Calu3 (cell line): ENCODE measurements at places on chromosomes 7 and 10.
A peak's percentile ranks its signal among the peaks of the same experiment; 100 is the strongest.

DNA sequence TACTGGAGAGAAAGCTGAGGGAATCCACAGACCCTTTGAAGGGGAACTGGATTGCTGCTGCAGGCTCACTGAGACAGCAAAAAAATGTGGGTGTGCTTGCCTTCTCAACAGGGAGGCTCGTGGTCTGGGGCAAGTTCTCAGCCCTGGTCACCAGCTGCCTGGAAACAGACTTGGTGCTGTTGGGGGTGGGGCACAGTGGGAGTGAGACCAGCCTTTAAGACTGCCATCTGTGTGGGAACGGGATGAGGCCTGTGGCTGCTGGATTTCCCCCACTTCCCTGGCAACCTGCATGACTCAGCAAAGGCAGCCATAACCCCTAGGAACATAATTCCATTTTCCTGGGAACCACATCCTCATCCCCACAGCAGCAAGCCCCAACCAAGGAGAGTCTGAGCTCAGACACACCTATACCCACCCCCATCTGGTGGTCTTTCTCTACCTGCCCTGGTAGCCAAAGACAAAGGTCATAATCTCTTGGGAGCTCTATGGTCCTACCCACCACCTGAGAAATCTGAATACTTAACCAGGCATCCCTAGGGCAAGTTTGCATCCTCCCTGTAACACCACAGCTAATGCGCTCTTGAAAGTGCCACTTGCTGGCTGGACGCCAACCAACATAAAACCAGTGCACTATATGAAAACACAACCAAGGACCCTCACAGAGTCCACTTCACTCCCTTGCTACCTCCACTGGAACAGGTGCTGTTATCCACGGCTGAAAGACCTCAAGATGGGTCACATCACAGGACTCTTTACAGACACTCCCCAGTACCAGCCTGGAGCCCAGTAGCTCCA, 45.0 kb upstream of the TFEC start:
- H3K4me1 ChIP-seq: no peaks in the 10 kb centered on the region
- no peak for DNase-seq

GRCh38 chr7:81280531-81280930, 361.7 kb upstream of the SEMA3C start:
- no peak overlapping the region for H3K27ac ChIP-seq
- no peak for DNase-seq
- no peaks in the 10 kb centered on the region for H3K27me3 ChIP-seq
- no peaks in the 10 kb centered on the region for H3K36me3 ChIP-seq
- peaks cover 11% of the 10 kb centered on the region for H3K4me1 ChIP-seq
- H3K4me3 ChIP-seq: no peak overlapping the region

DNA sequence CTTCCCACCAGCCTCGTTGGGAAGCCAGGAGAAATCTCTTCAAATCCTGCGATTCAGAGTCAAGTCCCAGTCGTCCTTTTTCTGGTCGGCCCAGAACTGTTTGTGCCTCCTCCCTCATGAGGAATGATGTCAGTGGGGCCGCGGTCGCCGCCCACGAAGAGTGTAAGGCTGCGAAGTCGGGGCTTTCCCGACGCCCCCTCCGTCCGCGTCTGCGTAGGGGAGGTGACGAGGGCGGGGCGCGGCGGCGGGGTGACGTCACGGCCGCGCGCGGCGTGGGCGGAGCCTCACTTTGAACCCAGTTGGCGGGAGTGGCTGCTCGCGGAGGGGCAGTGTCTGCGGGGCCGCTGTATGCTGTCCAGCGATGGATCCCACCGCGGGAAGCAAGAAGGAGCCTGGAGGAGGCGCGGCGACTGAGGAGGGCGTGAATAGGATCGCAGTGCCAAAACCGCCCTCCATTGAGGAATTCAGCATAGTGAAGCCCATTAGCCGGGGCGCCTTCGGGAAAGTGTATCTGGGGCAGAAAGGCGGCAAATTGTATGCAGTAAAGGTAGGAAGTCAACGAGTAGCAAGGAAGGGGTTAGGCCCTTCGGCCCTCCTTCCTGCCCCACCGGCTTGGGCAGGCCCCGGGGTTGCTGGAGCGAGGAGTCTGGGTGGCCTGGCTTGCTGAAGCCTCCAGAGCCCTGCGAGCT, at the start of gene MASTL:
Gene MASTL, plus strand, starts transcription at position 287 of the 689 bp plus-strand sequence. Its CDS starts 75 bp downstream, at position 362.
- H3K4me1 ChIP-seq: peaks cover 30% of the 10 kb centered on the region
- peak within 1 kb of the TSS; percentile 95 for H3K4me3 ChIP-seq
- H3K36me3 ChIP-seq: peaks cover 66% of the 10 kb centered on the region
- peak; percentile 92 for DNase-seq
- H3K27ac ChIP-seq: peak within 1 kb of the TSS; percentile 97

DNA sequence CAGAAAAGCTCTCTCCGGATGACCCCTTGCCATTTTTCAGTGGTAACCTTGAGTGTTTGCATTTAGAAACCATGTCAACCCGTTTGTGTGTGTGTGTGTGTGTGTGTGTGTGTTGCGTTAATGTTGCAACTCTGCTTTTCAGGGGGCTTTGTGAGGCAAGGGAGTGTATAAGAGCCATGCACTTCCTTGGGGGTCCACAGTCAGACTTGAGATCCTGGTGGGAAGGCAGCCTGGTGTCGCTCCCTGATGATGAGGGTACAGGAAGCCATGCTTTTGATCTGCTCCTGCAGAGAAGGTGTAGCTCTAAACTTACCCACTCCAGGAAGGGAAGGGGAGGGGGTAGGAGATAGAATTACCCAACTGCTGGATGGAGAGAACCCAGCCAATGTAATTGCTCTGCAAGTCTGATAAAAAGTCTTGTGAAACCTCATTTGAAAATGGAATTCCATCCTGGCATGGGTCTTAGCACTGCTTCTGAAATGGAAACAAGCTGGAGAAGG, 10.7 kb downstream of the GRK5 start:
- no peak overlapping the region for H3K4me3 ChIP-seq
- no peaks in the 10 kb centered on the region for H3K36me3 ChIP-seq
- DNase-seq: no peak

DNA sequence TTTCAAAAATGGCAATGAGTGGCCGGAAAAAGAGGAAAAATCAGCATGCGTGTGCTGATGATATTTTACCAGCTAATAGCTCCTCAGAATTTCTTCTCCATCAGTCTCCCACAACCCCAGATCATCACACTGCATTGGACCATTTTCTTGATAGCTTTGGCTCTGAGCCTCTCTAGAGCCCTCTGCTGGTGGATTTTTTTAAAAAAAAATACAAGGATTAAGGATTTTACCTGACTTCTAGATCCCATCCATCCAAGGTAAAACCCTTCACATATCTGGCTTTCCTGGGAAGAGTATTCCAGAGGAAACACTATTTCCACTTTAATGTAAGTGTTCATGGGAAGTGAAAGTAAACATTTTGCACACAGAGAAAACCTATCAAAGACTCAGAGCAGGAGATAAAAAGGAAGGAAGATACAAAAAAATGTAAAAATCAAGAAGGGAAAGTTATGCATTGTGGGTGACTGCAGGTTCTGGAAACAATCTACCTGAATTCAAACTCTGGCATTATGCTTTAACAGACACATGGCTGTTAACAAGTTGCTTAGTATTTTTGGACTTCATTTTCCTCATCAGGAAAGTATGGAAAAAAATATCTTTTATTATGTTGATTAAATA, 380.9 kb downstream of the LRRTM3 start:
- peaks cover 13% of the 10 kb centered on the region for H3K27me3 ChIP-seq
- no peak overlapping the region for H3K4me3 ChIP-seq
- H3K4me1 ChIP-seq: no peaks in the 10 kb centered on the region
- H3K36me3 ChIP-seq: no peaks in the 10 kb centered on the region

GRCh38 chr7:26127411-26127810, 24.6 kb upstream of the NFE2L3 start:
- no peaks in the 10 kb centered on the region for H3K36me3 ChIP-seq
- no peak for DNase-seq
- no peak overlapping the region for H3K27ac ChIP-seq

- no peak overlapping the region for H3K4me3 ChIP-seq
- H3K27me3 ChIP-seq: peaks cover 100% of the 10 kb centered on the region
- H3K4me1 ChIP-seq: no peaks in the 10 kb centered on the region
Measured at GRCh38 chr10:71045204-71045809, 156.9 kb upstream of the PCBD1 start.
